Pulmonary artery endothelial cell (primary cell): ENCODE measurements at places on chromosomes 16 and 17. TPM values are rescaled to one million over a fixed set of nuclear protein-coding genes. Genes with fewer than 3 reads are reported as not detected.

CCL1 gene
- not detected in 2 replicates for total RNA-seq

SERPINF2 gene
- total RNA-seq = not detected in 2 replicates

MYH1 gene
- not detected in 2 replicates for total RNA-seq

CDH5 gene
- total RNA-seq = 512 and 580 TPM in 2 replicates

P2RX1 gene
- total RNA-seq = 0.11 TPM in 1 of 2 replicates, not detected in the other

SLC5A11 gene
- total RNA-seq = not detected in 2 replicates

ZFHX3 gene
- 3.2 and 4.3 TPM in 2 replicates for total RNA-seq

CSH1 gene
- total RNA-seq = not detected in 2 replicates

PYDC1 gene
- not detected in 2 replicates for total RNA-seq

SMARCD2 gene
- total RNA-seq = 71.5 and 107 TPM in 2 replicates

GDE1 gene
- total RNA-seq = 49.7 and 50.1 TPM in 2 replicates

KRTAP9-8 gene
- not detected in 2 replicates for total RNA-seq

TBX21 gene
- total RNA-seq = not detected in 2 replicates

CLUH gene
- total RNA-seq = 69.9 and 71.6 TPM in 2 replicates

KRT28 gene
- total RNA-seq = not detected in 2 replicates

AATK gene
- 2.1 and 3.0 TPM in 2 replicates for total RNA-seq

USP43 gene
- total RNA-seq = 0.04 and 0.07 TPM in 2 replicates

SLFN13 gene
- 2.6 and 6.9 TPM in 2 replicates for total RNA-seq

ADAP2 gene
- total RNA-seq = 0.11 and 0.20 TPM in 2 replicates

CD7 gene
- not detected in 2 replicates for total RNA-seq

NOD2 gene
- total RNA-seq = 0.26 and 1.2 TPM in 2 replicates

CLDN7 gene
- 20.7 and 26.8 TPM in 2 replicates for total RNA-seq

CCL3 gene
- total RNA-seq = not detected in 2 replicates

COG7 gene
- total RNA-seq = 10.9 and 13.4 TPM in 2 replicates

KDM6B gene
- total RNA-seq = 2.0 and 3.1 TPM in 2 replicates

EVPL gene
- total RNA-seq = not detected in 2 replicates

KRT27 gene
- not detected in 2 replicates for total RNA-seq

NATD1 gene
- 1.4 and 1.5 TPM in 2 replicates for total RNA-seq

GCGR gene
- not detected in 2 replicates for total RNA-seq

KRTAP4-3 gene
- total RNA-seq = not detected in 2 replicates

SHCBP1 gene
- total RNA-seq = 26.8 and 57.3 TPM in 2 replicates

PROCA1 gene
- total RNA-seq = 0.66 and 2.3 TPM in 2 replicates

KRT38 gene
- total RNA-seq = not detected in 2 replicates

CD300H gene
- total RNA-seq = not detected in 2 replicates
